ENCODE measurements at places on chromosomes 7 and 10.
A peak's percentile ranks its signal among the peaks of the same experiment; 100 is the strongest.

DNA sequence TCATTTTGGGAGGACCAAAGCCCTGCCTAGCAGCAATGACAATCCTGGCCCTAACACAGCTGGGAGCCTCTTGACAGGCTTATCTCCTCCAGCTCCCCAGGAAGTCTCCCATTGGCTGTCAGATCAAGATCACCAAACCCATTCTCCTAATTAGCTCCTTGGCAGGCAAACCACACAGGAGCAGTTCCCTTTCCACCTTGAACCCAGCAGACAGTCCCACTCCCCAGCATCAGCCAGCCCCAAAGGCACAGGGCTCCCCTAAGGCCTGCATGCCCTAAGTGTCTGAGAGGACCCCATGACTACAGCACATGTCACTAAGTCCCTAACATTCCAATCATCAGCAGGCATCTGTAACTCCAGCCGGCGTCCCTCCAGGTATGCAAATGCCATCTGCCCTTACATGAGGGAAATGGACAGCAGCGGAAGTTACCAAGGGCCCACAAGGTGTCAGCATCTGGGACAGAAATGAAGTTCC, 348.5 kb downstream of the KCNMA1 start:
- DNase-seq: no peak

- DNase-seq: no peak
These were observed 22.2 kb downstream of the FAM20C start for GRCh38 chr7:214410-215212.

DNA sequence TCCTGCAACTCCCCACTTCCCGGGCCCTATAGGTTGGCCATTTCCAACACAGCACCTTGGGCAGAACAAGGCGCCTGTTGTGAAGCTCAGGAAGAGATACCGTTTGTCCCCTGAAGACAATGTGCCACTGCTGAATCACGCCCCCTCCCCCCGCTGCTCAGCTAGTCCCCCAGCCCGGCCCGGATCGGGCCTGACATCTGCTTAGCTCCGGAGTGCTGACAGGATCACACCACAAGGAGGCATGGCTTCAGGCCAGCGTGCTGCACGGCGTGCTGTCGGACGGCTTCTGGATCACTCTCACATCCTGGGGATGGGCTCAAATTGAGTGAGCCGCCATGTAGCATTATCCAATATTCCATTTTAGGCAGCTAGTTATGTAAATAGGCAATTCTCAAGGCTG, 62.1 kb upstream of the EFCAB10 start:
- DNase-seq: no peak

DNA sequence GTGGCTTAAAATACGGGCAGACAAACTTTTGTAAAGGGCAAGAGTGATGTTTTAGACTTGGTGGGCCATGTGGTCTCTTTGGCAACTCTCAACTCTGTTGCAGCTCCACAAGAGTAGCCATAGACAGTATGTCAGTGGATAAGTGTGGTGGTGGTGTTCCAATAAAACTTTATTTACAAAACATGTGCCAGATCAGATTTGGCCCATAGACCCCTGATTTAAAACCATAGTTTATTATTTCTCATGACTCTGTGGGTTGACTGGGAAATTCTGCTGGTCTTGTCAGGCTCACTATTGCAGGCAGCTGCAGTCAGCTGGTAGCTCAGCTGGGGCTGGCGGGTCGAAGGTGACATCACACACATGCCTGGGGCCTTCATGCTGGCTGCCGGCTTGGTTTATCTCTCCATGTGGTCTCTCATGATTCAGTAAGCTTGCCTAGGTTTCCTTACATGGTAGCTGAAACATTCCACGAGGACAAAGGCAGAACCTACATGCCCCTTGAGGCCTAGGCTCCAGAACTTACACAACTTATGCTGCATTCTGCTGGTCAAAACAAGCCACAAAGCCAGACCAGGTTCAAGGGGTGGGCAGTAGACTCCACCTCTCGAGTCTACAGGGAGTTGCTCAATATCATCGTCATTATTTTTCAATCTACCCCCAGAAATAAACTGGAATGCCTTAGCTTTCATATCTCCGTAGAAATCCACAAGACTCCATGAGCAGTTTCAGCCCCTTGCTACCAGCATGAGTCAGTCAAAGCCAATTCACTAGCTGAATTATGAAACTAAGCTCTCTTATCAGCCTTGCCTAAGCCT, 245.7 kb downstream of the WDR11 start:
- DNase-seq: no peak

DNA sequence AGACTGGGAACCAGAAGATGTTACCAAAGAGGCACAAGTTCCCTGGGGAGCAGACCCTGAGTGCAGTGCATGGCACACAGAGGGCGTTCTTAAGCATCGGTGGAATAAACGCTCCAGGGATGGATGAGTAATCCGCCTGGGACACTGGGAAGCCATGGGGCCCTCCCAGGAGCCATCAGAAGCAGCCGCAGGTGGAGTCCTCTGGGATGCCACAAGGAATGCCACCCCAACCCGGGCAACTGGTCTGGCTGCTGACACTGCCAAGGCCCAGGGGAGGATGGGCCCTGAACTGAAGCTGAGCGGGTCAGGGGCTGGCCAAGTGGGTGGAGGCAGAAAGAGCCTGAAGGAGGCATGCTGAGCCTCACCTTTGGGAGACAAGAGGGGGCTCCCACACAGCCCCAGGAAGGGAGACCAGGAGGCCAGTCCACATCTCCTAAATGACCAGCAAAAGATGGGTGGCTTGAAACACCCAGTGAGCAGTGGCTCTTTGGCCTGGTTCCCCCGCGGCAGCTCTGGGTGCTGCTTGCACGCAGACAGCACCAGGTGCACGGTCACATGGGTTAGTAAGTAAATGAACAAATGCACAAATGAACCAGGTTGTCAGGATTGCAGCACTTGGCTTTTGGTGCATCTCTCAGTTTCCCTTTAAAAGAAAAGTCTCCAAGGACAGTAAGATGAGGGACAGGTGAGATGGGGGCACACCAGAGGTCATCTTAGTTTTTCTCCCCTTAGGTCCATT, 141.3 kb upstream of the ZMIZ1 start:
- DNase-seq: no peak

GRCh38 chr10:102546606-102547320, 43.0 kb downstream of the SUFU start:
- peak; percentile 70 for DNase-seq

- no peak for DNase-seq
These were observed 37.5 kb downstream of the MEST start for GRCh38 chr7:130529417-130529816.

GRCh38 chr10:93579089-93579488, 12.6 kb downstream of the FFAR4 start:
- DNase-seq: no peak

DNA sequence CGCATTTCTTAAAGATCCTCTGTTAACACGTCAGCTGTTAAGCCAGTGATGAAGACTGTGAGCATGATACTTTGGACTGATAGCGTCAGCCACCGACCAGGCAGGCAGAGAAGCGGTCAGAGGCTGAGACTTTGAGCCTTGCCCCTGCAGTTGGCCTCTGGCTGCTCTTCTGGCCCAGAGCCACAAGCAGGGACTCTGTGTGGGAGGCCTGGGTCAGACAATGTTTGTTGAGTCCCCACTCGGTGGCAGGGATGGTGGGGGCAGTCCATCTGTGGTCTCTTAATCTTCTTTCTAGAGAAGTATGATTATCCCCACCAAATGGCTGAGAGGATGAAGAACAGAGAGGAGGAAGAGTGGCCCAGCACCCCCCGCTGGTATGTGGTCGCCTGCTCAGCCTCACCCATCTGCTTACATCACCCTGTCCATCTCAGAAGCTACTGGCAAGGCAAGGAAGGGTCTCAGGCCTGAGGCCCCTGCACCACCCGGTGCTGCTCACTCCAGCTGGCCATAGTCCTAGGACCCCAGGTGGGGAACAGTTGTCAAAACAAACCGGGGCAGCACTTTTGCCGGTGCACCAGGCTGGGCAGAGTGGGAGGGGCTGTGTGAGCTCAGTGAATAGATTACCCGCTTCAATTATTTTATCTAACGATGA, 202.9 kb downstream of the GRID1 start:
- no peak for DNase-seq

- DNase-seq: no peak
These were observed 43.3 kb downstream of the SLC16A9 start for GRCh38 chr10:59666310-59666709.

DNA sequence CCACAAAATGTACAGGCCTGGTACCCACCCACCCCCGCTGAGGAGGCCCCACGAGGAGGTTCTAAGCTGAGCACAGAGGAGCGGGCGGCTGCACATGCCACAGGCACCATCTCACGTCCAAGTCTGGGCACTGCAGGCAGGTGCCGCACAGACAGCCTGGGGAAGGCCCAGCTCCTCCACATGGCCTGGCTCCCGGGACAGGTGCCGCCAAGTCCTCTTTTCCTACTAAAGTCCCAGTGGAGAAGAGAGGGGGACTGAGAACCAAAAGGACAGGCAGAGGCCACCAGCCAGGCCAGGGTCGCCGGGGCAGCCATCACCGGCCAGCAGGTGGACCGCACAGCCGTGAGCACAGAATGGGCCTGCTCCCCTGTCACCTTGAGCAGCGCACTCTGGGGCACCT, 91.1 kb downstream of the MAD1L1 start:
- no peak for DNase-seq

- DNase-seq: no peak
These were observed 30.0 kb downstream of the LAMB1 start for GRCh38 chr7:107972941-107973376.
